ENCODE measurements at places on chromosomes 16 and 17.
A peak's percentile ranks its signal among the peaks of the same experiment; 100 is the strongest.

GRCh38 chr17:71423871-71424546 lies 696.8 kb upstream of the SOX9 start:
- DNase-seq = no peak

DNA sequence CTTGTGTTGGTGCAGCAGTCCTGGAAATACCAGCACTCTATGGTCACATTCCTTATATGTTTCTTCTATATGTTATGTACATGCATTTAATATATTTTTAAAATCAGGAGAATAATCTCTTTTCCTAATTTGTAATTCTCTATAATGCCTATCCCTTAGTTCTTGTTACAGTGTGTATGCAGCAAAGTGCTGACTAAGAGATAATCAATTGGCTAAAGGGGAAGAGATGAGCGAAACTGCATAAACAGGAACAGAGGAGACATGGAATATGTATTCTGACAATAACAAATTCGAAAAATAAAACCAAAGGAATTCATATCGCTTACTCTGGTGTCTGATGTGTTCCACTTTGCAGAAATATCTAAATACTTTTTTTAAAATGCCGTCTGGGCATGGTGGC lies 41.7 kb downstream of the SYNRG start:
- no peak for DNase-seq

DNA sequence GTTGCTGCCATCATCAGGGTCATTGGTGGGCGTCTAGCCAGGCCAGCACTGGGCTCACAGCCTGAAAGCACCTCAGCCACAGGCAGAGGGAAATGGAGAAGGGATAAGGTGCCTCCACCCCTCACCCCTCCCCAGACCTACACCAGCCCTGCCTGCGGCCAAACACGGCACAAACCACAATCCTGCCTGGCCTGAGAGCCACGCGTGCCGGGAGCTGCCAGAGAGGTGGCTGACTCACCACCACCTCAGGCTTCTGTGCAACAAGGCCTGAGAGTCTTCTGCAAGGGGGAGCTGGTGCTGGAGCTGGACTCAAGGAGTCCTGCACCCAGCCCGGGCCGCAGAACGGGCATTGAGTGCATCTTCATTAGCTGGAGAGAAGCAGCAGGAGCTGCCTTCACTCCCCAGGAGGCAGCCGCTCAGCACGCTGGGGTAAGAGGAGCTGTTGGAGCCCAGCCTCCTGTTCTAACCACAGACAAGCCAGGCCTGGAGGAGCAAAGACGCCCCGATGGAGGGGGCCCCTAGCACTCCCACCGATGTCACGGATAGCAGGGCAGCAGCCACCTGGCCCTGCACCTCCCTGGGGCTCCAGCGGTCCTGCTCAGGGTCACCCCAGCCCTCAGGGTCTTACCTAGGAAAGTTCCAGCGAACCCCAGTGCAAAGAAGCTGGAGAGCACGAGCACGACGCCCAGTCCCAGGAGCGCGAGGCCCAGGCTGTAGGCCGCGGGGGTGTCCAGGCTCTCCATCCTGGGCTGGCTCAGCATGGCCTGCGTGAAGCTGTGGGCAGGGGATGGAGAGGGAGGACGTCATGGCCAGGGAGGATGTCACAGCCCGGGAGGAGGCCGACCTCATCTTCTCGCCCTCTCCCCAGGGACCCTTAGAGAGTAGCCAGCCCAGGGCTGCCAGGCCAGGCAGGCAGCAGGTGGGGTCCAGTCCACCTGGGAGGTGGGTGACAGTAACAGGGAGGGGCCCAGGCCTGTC lies 16.0 kb upstream of the RASD1 start:
- no peak for DNase-seq

GRCh38 chr16:12260647-12261262 lies 284.2 kb downstream of the SNX29 start:
- DNase-seq = no peak

GRCh38 chr17:14091367-14091766 lies 22.1 kb downstream of the COX10 start:
- no peak for DNase-seq

GRCh38 chr16:80733407-80733806 lies 71.0 kb downstream of the CDYL2 start:
- no peak for DNase-seq

GRCh38 chr17:66165537-66166123 lies 26.3 kb downstream of the CEP112 start:
- peak; percentile 71 for DNase-seq

- peak; percentile 31 for DNase-seq
These were observed 51.4 kb downstream of the RAP1GAP2 start for GRCh38 chr17:2847381-2848333.

GRCh38 chr16:24463196-24463945 lies 76.0 kb upstream of the RBBP6 start:
- no peak for DNase-seq

DNA sequence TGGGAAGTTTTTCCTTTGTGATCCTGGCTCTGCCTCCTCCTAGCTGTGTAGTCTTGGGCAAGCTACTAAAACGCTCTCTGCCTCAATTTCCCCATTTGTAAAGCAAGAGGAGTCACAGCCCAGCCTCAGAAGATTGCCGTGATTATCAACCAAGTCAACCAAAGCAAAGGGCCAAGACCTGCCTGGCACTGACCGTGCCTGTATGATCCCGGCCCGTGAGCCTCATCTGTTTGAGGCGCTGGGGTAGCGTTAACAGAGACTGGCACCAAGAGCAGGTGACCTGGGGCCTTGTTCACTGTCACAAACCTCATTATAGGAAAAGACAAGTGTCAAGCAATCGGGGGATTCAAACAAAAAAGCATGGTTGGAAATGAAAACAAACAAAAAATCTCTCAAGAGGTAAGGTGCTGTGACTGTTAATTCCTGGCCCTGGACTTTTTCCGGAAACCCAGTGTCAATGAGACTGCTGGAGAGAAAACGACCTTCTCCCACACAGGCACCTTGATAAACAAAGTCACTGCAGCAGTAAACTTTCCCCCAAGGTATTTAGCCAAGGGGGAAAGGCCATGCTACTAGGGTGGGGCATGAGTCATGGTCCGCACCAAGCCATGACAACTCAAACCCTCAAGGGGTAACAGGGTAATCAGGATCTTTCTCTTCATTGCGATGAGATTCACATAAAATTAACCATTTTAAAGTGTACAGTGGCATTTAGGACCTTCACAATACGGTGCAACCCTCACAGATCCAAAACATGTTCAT lies 5.4 kb downstream of the MEAK7 start:
- no peak for DNase-seq

GRCh38 chr16:56373003-56373402 lies 52.3 kb downstream of the AMFR start:
- DNase-seq = peak; percentile 17
